Activated naive CD8-positive, alpha-beta T cell treated with anti-CD3 and anti-CD28 coated beads for 36 hours (primary cell): ENCODE measurements at places on chromosomes 3 and 15. TPM values are rescaled to one million over a fixed set of nuclear protein-coding genes. Genes with fewer than 3 reads are reported as not detected.

DNA sequence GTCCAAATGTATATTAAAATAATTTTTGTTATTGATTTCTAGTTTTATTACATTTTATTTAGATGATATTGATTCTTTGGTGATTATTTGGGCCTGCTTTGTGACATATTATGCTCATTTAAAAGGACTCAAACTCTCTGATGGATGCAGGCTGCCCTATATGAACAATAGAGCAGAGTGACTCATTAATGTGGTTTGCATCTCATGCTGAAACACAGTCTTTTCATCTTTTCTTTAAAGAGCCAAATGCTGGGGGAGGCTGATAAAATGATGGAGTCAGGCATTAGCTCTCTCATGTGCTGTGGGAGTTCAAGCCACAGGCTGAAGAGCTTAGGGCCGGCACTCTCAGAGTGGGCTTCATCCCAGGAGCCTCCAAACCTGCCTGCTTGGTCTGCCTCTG is 7.2 kb downstream of the PLA1A start:
- H3K27ac ChIP-seq: no peak overlapping the region
- peaks cover 14% of the 10 kb centered on the region for H3K27me3 ChIP-seq
- H3K4me1 ChIP-seq: peaks cover 17% of the 10 kb centered on the region
- no peaks in the 10 kb centered on the region for H3K36me3 ChIP-seq
- H3K4me3 ChIP-seq: no peak overlapping the region
- no peak for DNase-seq

GRCh38 chr3:176992978-176993377 is 204.3 kb downstream of the TBL1XR1 start:
- H3K4me1 ChIP-seq: no peaks in the 10 kb centered on the region
- DNase-seq: no peak
- H3K27ac ChIP-seq: no peak overlapping the region
- H3K4me3 ChIP-seq: no peak overlapping the region
- H3K27me3 ChIP-seq: no peaks in the 10 kb centered on the region

GRCh38 chr3:37115446-37115845 is 58.9 kb downstream of the LRRFIP2 start:
- no peak overlapping the region for H3K27ac ChIP-seq
- H3K36me3 ChIP-seq: no peaks in the 10 kb centered on the region
- H3K4me1 ChIP-seq: peaks cover 23% of the 10 kb centered on the region

- H3K4me1 ChIP-seq: peaks cover 7% of the 10 kb centered on the region
- DNase-seq: no peak
- H3K27me3 ChIP-seq: no peaks in the 10 kb centered on the region
- no peak overlapping the region for H3K27ac ChIP-seq
- H3K36me3 ChIP-seq: peaks cover 4% of the 10 kb centered on the region
- no peak overlapping the region for H3K4me3 ChIP-seq
Measured at GRCh38 chr3:46429250-46429649, 22.2 kb downstream of the CCRL2 start.

PCOLCE2 gene
- total RNA-seq: 1.3 TPM
